ENCODE measurements at places on chromosomes 4 and X. TPM values are rescaled to one million over a fixed set of nuclear protein-coding genes. Genes with fewer than 3 reads are reported as not detected.

Gene TACC3
- total RNA-seq = 135 TPM

Gene HSFX4
- not detected for total RNA-seq

GRCh38 chrX:41435708-41436107 is 11.4 kb upstream of the NYX start:
- peak; percentile 75 for DNase-seq

DNA sequence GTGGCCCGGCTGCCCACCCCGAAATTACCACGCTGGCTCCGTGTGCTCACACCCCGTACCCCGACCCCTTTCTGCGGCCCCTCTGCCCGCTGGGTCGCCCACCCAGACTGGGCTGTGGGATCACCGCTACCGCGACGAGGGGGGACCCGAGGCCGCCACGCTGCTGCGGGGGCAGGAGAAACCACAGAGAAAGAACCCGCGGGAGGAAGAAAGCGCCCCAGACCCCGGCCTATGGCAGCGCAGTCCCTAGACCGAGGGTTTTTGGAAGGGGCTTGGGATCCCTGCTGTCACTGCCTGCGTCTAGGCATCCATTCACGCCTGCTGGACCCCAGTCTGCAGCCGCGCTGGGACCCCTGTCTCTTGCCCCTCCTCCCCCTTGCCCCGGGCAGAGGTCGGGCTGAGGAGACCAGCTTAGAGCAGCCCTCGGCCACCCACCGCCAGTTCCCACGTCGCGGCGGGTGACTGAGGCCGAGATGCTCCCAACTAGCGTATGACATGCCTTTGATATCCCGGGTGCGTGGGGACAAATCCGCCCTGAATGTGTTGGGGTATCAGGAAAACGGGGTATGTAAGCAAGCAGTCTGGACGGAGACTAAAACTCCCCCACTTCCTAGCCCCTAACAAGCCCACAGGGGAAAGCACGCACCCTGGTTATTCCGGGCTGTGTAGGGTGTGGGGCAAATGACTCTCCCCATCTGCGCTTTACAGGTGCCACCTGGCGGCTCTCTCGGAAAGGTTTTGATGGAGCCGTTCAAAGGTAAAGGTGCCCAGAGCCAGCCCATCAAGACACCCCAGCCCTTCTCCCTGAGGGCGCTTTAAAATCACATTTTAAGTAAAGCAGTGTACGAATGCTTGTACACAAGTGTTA is 862 bp upstream of the INPP4B start:
- peak; percentile 18 for DNase-seq

GRCh38 chr4:40164459-40164858 is 32.4 kb upstream of the RHOH start:
- no peak for DNase-seq

Gene OPRPN
- not detected for total RNA-seq

Gene CTAG2
- not detected for total RNA-seq

GRCh38 chrX:39020051-39020669 is 218.9 kb downstream of the MID1IP1 start:
- DNase-seq = no peak

DNA sequence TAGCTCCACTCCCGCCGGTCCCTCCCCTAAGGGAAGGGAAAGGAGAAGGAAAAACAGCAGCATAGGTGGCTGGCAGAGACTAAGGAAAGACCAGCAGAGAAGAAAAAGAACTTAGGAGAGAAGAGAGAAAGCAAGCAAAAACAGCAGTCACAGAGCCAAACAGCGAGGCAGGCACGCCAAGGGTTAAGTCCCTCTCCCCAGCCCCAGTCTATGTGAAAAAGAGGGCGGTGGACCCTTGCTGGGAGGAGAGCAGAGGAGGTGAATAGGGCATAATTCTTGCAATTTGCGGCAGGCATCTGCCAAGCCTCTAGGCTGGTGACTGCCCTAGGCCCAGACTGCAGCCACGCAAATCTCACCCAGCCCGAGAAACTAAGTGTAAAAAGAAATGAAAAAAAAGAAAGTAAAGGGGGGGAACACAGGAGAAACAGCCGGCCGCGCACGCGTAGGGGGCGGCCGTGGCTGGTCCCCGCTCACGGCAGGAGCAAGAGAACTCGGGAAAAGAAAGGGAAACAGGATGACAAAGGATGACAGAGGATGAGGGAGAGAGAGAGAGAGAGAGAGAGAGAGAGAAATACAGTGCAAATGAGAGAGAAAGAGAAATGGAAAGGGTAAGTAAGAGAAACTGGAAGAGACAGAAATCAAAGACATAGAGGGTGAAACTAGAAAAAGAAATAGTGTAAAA is 48.6 kb downstream of the MAGEA9 start:
- DNase-seq = peak; percentile 2

DNA sequence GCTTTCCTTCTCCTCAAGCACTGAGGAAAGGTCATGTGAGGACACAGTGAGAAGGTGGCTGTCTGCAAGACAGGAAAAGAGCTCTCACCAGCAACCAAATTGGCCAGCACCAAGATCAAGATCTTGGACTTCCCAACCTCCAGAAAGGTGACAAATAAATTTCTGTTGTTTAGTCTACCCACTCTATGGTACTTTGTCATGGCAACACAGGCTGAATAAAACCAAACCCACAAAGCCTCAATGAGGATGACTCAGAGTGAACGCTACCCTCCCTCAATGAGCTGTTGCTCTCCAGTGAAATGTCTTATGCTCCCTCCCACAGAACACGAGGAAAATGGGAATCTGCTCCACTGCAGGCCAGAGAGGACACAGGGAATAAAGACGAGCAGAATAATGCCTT is 244.1 kb downstream of the RAB28 start:
- DNase-seq = no peak

Gene ZNF732
- total RNA-seq = 3.1 TPM

Gene IL2
- not detected for total RNA-seq

DNA sequence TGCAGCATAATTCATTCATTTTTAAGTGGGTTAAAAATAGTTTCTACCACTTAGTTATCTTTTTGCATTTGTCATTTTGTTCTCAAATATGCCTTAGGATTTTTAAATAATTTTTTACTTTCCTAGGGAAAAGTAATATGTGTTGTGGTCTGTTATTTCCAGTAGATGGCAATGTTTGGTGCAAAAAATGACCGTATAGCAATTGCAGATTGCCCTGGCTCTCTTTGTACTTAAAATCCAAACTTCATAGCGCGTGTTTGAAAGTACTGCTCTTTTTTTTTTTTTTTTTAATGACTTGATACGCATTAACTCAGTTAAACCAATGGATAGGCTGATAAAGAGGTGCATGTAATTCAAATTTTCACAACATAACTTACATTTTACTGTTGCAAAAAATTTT is 74.4 kb upstream of the RBMX start:
- DNase-seq = peak; percentile 30

Gene TCEAL8
- total RNA-seq = 51.8 TPM

GRCh38 chr4:121777625-121778024 is 12.7 kb upstream of the SMIM43 start:
- DNase-seq = no peak

DNA sequence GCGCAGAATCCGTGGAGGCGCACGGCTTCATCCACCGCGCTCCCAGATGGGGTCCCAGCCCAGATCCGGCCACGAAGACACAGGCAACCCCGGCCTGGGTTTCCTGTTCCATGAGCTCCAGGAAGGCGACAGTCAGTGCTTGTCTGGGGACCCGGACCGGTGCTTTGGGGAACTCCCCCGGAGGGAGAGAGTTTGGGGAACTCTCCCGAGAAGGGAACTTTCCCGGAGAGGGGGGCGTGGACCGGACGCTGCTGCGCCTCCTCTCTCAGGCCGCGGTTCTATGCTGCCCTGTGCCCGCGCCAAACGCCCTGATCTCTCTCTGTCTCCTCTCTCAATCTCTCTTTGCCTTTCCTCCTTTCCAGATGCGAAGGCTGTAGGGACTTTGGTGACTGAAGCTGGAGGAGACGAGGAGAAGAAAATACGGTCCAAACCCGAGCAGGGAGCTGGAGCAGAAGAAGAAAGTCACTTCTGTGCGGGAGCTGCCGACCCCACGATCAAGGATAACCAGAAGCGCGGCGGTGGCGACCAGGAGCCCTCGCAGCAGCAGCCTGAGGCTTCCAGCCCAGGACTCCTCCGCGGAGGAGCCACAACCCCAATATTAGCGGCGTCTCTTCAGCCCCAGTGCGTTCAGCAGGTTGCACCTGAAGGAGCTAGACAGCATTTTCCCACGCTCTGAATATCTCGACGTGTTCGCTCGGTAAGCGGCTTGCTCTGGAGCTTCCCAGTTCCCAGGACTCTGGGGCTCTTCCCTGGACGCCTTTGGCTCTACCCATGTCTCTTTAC is 47.6 kb upstream of the NKAP start:
- DNase-seq = no peak

DNA sequence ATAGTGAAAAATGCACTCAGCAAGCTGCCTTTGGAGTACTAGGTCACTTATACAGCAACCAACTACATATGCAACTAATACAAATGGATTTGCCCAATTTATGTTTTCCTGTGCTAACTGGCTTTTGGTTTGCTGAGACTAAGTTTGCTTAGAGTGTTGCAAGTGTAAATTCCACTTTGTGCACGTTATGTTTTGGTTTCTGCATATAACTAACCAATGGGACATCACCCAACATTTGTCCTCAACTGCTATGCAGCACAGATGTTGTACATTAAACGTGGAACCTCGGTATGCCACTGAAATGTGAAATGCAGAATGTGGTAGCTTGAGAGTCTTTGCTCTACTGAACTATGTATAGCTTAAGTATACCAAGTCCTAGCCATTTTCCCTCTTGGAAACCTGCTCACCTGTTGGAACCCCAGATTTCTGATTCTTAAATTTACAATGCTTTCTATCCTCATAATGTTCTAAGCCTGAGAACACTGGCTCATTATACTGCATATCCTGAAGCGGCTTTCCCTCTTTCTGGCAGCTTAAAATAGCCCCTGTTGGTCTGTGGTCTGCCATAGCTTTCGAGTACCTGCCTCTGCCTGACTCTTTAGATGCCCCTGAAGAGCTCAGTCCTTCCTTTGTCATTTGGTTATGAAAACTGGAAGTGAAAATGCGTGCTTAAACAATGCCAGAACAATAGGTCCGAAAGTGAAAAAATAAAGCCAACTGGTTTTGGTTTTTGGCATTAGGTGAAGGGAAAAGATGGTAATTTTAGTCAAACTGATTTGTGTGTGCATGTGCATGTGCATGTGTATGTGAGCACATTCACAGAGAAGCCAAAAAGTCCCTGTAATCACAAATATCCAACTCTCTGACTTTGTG is 158.0 kb downstream of the SH2D1A start:
- DNase-seq = no peak

GRCh38 chr4:5888222-5889001 is 4.5 kb downstream of the CRMP1 start:
- DNase-seq = no peak

Measured in endothelial cell of umbilical vein (primary cell).